Left lobe of liver (tissue), 2 donors: ENCODE measurements at places on chromosomes 2 and 18. TPM values are rescaled to one million over a fixed set of nuclear protein-coding genes. Genes with fewer than 3 reads are reported as not detected.
A peak's percentile ranks its signal among the peaks of the same experiment; 100 is the strongest.

DNA sequence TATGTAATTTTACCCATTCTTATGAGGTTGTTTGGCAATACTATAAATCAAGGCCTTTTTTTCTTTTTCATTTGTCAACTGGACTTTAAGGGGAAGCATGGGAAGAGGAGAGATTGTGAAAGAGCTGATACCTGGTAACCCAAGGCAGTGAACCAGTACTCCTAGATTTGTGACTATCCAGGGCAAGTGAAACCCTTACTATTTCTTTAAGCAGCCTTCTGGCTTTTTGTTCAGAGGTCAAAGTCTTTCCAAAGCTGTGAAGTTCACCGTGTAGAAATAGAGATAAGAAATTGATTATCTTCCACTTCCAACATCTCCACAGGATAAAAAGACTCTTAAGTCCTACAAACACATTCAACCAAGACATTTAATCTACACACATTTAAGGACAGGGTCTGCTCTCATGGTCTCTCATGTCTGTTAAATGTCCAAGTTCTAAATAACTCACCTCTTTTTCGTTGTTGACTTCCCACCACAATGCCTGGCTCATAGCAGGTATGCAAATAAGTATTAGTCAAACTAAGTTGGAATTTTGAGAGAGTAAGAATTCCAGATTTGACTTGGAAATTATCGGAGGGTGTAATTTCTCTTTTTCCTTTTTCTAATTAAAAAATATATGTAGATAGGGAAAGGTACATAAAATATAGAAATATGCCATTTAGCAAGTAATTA is 485.8 kb downstream of the STK39 start:
- DNase-seq = no peak

DNA sequence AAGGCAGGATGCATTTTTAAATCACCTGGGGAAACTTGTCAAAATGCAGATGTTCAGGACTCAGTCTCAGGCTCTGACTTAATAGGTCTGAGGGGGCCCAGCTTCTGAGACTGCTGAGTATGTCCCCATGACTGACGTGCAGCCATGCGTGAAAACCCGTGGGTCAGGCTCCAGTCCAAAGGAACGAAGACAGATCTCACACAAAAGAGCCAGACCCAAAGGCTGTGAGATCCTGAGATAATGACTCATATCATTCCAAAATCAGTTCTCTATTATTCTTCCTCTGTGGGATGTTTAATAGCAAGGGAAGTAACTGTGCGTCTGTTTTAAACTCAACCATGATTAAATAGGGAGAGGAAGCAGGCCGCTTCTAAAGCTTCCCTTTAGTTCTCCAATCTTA is 107.4 kb upstream of the ACAA2 start:
- DNase-seq = no peak

DNA sequence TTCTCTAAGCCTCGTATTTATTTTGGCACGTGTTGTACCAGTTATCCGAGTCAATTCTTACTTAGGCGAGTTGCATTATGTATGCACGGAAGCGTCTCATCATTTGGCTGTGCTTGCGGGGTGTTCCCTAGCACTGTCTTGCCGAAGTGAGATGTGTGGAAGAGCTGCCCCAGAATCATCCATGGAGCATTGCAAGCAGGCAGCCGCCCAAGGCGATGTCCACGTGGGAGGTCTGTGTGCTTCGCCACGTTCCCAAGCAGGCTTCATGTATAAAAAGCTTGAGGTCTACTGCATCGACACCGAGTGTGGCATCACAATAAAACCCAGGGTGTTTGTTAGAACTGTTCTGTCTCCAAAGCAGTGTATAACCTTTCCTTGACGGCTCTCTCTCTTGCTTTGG is 849.9 kb downstream of the DCDC2C start:
- DNase-seq = no peak

ABI2 gene
- 7.2 TPM for total RNA-seq

GRCh38 chr2:23393722-23394121 is 8.7 kb downstream of the KLHL29 start:
- DNase-seq = no peak

DNA sequence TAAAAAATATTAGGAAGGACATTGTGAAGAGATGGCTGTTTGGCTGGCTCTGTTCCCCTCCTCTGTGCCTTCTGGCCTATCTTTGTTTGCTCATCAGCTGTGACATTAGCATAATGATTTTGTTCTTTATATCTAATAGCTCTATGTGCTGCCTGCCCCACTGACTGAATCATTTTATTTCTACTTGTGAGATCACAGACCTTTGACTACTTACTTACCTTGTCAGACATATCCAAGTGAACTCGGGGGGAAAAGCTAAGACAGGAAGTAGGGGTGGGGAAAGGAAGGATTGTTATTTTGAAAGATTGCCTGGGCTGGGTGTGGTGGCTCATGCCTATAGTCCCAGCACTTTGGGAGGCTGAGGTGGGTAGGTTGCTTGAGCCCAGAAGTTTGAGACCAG is 104.2 kb downstream of the ASAP2 start:
- no peak for DNase-seq

PAIP2B gene
- 26.8 TPM for total RNA-seq

DNA sequence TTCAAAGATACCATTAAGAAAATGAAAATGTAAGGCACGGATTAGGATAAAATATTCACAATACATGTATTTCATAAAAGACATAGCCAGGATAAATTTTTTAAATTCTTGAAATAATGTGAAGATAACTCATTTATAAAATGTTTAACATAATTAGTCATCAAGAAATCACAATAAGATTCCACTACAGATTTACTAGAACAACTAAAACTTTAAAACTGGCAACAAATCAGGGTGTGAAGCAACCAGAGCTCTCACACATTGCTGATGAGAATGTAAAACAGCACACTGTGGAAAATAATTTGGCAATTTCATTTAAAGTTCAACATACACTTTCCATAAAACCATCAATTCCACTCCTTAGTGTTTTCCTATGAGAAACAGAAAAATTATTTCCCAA is 89.6 kb upstream of the UBE2E3 start:
- no peak for DNase-seq

DNA sequence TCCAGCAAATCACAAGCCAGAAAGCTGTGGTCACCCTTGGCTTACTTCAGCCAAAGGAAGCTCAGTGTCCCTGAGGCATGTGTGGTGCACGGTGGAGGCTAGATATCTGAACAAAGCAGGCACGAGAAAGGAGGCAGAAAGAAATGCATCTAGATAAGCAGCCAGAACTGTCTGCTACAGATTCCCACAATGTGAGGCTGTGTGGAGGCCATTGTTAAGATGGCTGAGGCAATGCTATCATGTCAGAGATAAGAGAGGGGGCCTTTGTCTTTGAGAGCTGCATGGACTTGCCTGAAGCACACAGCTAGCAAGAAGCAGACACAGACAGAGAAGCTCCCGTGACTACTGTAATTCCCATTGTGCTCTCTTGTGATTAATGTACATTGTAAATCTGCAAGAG is 110.5 kb upstream of the LYPD6 start:
- DNase-seq = no peak

CCDC121 gene
- total RNA-seq = 1.2 TPM

GRCh38 chr18:60668583-60668982 is 296.0 kb upstream of the MC4R start:
- no peak for DNase-seq

- no peak for DNase-seq
These were observed 330.3 kb upstream of the FIGN start for GRCh38 chr2:164066095-164066494.

DNA sequence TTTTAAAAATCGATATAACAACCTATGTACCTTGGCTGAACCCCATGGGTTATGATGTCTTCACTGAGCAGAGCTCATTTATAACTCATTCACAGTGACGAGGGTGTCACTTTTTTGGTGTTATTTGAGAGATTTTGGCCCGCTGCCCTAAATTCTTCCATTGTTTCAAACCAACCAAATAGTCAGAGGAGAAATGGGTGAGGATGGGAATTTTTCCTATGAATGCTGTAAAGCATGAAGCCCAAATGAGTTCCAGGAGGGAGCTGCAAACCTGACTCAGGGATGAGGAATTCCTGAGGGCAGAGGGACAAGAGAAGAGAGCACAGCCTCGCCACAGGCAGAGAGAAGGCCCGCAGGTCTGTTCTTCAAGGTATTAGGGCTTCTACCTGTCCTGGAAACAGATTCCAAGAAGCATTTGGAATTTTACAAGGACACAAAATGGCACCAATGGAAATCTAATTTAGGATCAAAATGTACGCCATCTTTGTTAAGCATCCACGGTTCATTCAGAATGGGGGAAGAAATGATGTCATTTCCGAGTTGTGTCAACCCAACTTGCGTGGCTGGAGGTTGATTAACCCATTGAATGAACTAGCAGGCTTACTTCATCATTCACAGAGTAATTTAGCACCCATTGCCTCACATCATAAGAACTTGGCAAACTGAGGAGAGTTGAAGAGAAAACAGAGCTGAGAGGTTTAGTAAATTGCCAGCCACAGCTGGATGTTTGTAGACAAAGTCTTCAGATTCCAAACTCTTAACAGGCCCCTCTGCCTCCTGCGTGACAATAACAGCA is 133.5 kb downstream of the LAMA3 start:
- no peak for DNase-seq

- DNase-seq = no peak
These were observed 5.9 kb upstream of the NCKAP5 start for GRCh38 chr2:133574186-133574585.

PLB1 gene
- total RNA-seq = 0.45 TPM

GRCh38 chr2:205706769-205707381 is 24.6 kb downstream of the NRP2 start:
- DNase-seq = no peak

DNA sequence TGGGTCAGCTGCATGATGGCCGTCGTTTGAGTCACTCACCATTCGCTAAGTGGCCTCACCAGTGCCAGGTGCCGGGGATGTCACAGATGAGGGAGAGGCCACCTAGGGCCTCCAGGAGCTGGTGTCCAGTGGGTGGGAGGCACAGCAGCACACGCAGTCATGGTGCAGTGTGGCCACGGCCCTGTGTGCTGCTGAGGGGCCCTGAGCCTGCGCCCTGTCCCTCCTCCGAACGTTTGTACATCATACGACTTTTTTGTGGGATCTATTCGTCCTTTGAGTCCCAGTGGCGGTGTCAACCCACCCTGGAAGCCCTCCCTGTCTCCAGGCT is 30.1 kb upstream of the ODC1 start:
- DNase-seq = no peak

PSD4 gene
- total RNA-seq = 60.3 TPM

GRCh38 chr2:20465716-20466394 is 19.0 kb downstream of the RHOB start:
- DNase-seq = peak; percentile 29

DNA sequence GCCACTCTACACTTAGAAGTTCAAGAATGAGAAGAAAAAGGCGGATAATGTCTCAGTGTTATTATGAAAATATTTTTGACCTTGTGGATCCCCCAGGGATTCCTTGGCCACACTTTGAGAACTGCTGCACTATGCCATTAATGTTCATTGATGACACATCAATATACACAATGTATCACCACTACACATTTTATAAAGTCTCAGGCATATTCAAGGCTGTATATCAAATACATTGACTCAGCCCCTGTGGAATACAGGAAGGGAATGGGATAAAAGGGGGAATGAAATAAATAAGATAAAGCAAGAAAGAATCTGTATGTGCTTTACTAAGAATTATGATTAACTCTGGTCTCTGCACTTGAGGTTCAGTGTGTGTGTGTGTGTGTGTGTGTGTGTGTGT is 69.1 kb downstream of the INHBB start:
- DNase-seq = no peak

DNA sequence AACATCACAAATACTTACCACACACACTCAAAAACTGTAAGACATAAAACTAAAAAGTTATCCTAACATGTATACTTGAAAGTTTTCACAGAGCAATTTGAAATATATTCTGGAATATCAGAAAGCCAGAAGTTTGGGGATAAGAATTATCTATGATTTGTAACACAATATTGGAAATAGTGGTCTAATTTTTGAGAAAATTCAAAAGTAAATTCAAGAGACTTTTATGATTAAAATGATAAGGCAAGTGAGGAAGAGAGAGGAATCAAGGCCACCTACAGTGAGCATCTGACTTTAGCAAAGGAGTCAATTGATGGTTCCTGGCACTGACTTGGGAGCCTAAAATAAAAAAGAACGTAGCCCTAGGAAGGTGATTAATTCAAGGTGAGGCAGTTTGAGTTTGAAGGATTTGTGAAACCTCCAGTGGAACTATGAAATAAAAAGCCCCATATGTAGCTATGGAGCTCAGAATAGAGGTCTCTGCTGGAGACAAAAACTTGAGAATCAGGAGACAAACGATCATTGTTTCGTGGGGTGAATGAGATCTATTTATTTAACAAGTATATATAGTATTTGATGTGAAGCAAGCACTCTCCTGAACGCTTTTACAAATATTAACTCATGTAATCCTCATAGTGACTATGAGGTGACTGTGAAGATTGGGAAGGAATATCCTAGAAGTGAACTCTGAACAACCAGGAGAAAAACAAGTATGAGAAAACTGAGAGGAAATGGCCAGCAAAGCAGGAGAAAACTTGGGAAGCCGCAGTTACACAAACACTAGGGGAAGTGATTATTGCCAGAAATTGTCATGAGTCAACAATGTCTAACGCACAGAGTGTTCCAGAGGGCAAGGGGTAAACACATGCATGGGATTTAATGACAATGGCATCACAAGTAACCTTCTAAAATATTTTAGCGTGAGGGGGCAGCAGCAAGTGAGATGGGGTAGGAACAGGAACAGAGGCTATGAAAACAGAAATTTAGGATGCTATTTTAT is 12.8 kb downstream of the TFPI start:
- DNase-seq = peak; percentile 63

CHAC2 gene
- 1.8 TPM for total RNA-seq

DNA sequence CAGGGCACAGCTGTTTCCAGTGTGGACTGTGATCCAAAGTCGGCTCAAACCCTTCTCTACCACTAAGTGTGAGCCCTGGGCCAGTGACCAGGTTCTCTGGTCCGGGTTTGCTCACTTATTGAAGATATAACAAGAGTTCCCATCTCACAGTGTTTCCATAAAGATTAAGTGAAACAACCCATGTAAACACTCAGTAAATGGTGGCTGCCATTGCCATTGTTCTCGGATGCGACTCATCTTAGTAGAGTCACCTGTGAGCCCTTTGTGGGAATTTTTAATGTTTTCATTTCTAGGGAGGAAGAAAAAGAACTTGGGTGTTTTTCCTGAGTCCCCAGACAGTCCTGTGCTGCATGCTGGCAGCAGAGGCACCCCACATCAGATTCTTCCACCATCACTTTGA is 53.4 kb downstream of the TPGS2 start:
- DNase-seq = no peak
